ENCODE measurements at places on chromosomes 2 and 18.

DNA sequence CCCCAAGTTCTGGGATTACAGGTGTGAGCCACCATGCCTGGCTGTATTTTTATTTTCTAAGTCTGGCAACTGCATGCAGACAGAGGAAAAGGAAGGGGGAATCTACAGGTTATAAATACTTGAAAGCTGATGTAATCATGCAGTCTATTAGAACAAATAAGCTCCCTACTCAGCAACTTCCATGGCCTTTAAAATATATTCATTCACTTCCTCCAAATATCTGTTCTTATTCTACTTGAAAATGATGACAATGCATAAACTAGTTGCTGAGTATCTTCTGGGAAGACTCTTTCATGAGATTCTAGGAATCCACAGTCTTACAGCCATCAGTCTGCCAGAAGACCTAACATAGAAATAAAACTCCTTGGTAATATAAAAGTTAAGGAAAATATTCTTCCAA lies 66.9 kb upstream of the NCKAP5 start:
- DNase-seq = no peak

DNA sequence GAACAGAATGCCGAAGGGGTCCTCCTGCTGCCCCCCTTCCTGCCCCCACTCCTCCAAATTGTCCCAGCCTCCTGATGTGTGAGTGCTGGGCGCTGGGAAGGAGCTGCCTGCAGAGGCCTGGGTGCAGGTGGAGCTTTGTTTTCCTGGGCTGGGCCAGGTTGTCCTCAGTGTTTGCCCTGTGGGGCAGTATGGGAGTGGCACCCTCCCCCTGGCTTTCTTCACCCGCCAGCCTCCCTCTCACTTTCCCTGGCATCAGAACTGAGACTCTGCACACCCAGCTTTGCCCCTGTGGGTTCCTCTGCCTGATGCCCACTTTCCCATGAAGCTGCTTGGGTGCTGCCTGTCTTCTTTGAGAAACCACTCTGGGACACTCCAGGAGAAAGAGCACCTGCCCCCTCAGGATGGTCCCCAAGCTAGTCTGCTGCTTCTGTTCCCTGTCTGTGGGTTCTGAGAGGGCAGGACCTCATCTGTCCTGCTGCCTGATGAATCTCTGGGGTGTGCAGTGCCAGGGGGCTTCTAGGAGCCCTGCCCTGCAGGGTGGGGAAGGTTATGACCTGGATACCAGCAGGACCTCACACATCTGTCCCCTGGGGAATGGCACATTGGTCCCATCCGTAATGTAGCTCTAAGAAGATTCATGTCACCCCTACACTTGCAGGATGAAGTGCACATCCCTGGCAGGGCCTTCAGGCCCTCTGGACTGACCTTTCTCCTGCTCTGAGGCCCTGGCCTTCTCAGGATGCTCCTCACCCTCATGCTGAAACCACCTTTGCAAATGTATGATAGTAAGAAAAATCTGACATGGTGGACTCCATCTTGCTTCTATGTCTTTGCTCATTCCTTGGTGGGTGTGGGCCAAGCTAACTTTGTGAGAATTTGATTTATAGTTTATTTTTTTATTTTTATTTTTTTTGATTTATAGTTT lies 146.8 kb upstream of the HS6ST1 start:
- DNase-seq = no peak

- no peak for DNase-seq
Observed at GRCh38 chr2:111975053-111975552, 76.7 kb downstream of the MERTK start.

GRCh38 chr2:235026649-235027557 lies 75.1 kb downstream of the SH3BP4 start:
- no peak for DNase-seq

- no peak for DNase-seq
Observed at GRCh38 chr2:160375037-160375436, 118.6 kb downstream of the RBMS1 start.

GRCh38 chr2:113797237-113797636 lies 40.8 kb upstream of the SLC35F5 start:
- DNase-seq = no peak

GRCh38 chr2:70143314-70144150 lies 47.3 kb downstream of the C2orf42 start:
- DNase-seq = peak; percentile 58

GRCh38 chr2:232142049-232142448 lies 180.5 kb downstream of the DIS3L2 start:
- DNase-seq = no peak

- DNase-seq = no peak
Observed at GRCh38 chr2:126219081-126219480, 436.9 kb upstream of the GYPC start.

GRCh38 chr2:1995584-1995983 lies 251.3 kb upstream of the PXDN start:
- DNase-seq = no peak

GRCh38 chr2:165401285-165401852 lies 68.1 kb upstream of the CSRNP3 start:
- no peak for DNase-seq

DNA sequence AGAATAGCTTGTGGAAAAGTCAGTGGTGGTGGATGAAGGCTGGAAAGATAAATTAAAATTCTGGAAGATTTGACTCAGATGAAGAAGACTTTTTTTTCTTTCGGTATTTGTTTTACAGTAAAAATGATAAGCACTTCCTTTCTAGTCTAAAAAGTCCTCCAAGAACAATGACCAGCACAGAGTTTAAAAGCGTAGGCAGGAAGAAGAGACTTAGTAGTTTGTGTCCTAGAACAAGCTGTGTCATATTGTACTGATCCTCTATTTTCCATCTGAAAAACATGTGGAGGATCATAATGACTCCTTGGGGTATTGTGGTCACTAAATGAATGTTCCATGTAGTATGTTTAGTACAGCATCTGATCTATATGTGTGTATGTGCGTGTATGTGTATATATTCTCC lies 132.4 kb upstream of the FSHR start:
- DNase-seq = no peak

GRCh38 chr2:131394147-131394931 lies 30.4 kb upstream of the RAB6D start:
- no peak for DNase-seq

GRCh38 chr2:45606796-45607195 lies 4.3 kb downstream of the SRBD1 start:
- DNase-seq = no peak

- DNase-seq = no peak
Observed at GRCh38 chr2:111100087-111100764, 20.5 kb upstream of the BCL2L11 start.

- no peak for DNase-seq
Observed at GRCh38 chr2:239716536-239717318, 308.4 kb downstream of the NDUFA10 start.

DNA sequence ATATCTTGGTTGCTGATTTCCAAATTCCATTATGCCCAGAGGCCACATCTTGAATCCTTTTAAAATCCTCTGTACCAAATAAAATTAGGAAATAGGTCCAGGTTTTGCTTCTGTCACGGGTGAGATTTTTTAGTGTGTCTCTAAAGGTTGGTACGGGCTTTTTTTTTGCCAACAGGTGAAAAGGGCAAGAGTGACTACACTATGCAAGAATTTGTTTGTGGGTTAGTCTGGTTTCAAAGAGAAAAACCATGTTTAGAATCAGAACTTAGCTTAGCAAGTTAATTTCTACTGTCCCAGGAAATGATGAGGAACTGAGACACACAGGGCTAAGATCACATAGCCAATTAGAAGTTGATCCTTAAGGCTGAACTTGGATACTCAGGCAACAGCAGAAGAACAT lies 41.7 kb downstream of the POLR1A start:
- no peak for DNase-seq

- no peak for DNase-seq
Observed at GRCh38 chr2:105287692-105288091, 41.8 kb downstream of the TGFBRAP1 start.

- DNase-seq = no peak
Observed at GRCh38 chr2:53994818-53995808, 24.3 kb upstream of the PSME4 start.

GRCh38 chr18:70160073-70160678 lies 45.3 kb downstream of the RTTN start:
- no peak for DNase-seq

- no peak for DNase-seq
Observed at GRCh38 chr18:30929065-30929464, 113.5 kb downstream of the DSC3 start.

DNA sequence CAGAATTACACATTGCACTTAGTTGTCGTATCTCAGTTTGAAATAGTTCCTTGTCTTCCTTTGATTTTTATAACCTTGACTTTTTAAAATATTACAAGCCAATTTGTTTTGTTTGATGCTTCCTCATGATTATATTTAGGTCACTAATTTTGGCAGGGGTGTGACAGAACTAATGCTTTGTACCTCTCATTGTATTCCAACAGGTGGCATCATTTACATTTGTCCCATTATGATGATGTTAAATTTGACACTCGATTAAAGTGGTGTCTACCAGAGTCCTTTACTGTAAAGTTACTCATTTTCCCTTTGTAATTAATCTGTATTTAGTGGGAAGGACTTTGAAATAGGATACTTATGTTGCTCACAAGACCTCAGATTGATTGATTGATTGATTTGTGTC lies 21.5 kb upstream of the MFSD2B start:
- DNase-seq = no peak

DNA sequence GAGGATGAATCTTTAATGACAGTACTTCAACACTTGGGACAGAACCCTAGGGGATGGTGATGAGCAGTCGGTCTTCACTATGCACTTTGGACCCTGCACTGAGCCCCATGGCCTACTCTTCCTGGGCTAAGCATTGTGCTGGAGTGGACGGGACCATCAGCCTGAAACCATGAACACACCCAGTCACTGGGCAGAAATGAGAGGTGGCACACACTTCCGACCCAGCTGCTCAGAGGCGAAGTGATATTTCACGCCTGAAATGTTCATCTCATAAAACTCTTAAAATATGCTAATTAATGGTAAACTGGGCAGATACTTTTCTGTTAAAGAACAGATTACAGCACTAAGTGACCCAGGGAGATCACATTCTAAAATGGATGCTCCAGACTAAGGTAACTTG lies 150.3 kb upstream of the NDUFV2 start:
- no peak for DNase-seq

DNA sequence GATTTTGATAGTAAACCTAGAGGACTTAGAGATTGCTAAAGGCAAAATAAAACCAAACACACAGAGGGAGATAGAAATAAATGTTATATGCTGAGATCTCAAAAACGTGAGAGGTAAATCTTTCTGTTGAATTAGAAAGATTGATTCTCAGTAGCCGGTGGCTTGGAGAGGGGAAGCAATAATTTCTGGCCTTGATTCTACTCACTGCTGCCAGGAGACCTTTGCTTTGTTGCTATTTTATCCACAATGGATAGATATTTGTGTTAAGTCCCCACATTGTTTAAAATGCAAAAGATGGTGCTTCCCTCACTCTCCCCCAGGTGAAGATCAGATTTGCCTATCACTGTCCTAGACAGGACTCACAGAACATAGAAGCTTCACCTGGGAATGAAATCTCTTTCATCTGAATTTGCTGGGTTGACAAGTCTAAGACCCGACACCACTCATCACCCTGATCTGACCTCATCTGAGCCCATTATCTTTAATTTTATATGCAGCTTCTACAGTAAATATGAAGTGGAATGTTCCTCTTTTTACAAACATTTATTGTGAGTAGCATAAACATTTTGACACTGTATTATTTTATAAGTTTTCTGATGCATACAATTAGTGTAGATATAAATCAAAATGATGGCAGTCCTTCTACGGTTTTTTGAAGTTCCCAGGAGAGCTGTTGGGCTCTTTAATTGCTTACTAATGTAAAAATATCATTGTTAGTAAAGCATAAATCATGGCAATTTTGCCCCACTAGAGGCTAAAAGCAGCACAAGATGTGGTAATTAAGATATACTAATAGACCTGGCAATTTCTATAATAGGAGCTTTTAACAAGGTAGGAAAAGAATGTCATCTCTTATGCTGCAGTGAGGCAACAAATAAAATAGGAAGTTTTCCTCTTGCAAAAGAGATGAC lies 149.7 kb downstream of the DCC start:
- no peak for DNase-seq

DNA sequence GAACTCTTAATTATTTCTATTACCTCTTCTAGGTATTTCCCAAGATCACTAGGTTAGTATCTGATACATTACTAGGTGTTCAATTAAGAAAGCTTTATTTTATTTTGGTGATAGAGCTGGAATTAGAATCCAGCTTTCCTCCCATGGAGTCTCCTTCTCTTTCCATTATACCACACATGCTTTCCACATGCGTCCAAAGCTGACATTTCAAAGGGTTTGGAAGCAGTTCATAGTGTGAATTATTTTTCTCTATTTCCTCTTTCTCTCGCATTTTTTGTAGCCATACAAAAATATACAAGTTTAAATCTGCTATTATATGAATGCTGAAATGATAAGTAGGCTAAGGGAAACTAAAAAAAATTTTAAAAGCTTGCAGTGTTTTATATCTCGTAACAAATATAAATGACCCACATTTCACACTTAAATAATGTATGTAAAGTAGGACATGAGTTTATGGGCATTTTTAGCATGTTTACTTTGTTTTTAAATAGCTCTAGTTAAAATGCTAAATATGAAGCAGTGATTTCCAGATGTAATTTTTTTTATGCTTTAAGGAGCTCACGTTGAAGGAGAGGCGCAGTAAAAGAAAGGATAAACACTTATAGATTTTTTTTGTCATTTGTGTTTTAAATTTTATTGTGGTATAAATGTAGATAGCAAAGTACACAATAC lies 20.1 kb downstream of the ZC3H6 start:
- no peak for DNase-seq

DNA sequence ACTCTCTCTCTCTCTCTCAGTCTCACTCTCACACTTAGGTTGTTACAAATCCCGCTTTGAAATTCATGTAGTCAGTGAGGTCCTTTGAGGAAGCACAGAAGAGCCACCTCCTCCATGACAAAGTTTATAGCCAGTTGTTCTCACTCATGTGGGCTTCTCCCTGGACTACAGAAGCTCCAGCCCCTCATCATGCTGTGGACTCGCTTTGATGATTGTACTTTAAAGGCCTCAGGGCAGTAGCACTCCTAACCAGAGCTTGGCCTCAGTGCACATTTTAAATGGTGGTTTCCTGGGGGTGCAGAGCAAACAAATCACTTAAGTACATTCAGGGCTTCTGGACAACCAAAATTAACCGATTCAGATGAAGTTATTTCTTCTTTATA lies 115.7 kb downstream of the MTCL1 start:
- DNase-seq = no peak

Data from activated T-cell treated with anti-CD3 and anti-CD28 coated beads, Interleukin-2, amount 50 U/mL, for 1 hour (primary cell).